ENCODE measurements at places on chromosomes 6 and 20.

DNA sequence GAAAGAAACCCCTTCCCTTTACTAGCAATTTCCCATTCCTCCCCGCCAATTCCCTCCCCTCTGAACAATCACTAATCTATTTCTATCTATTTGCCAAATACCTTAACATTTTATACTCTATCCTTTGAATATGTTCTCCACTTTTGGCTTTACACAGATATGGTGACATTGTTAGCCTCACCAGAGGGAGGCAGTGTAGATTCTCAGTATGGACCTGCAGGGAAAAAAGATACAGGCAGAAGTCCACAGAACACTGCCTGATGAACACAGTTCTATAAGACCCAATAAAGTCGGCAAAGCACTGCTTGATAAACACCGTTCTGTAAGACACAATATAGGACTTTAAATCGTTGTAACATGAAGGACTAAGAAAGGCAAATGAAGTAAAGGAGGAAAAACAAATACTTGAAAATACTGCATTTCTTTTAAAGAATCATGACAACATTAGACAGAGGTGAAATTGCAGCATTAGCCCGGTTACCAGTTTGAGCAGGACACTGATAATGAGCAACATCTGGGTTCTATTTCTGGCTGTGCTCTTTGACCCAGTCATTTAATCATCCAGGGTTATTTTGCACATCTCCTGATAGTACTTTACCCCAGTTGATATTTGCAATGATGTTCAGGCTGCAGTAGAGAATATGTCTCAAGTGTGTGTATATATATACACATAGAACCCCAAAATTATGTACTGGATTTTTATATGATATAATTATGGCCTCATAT lies 296.8 kb downstream of the UTRN start:
- peak; percentile 45 for DNase-seq

GRCh38 chr6:109118871-109119354 lies 23.6 kb downstream of the CEP57L1 start:
- no peak for DNase-seq

DNA sequence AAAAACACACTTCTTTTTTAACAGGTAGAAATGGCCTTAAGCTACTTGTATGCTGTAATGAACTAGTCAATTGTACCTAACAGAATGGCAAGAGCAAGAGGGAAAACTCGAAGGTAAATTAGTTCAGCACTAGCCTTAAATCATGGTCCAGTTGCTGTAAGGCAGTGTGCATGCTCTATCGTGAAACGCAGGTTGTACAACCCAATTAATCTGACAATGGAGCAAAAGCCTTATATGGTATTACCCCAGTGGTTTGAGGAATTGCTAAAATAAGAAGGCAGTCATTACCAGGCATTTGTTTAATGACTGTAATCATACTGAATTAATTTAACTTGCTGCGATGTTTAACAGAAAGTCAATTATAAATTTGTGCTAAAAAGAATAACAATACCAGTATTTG lies 69.3 kb upstream of the SOX4 start:
- no peak for DNase-seq

- no peak for DNase-seq
These were observed 614.0 kb upstream of the SYNCRIP start for GRCh38 chr6:86256615-86257187.

GRCh38 chr6:43575772-43576551 lies at the start of the genes POLH and XPO5:
Gene POLH (plus strand): TSS chr6:43576185. CDS start chr6:43582320, 6,135 bp downstream.
Gene XPO5 (minus strand): TSS chr6:43576038. CDS start chr6:43575864, 174 bp downstream.
- peak; percentile 93 for DNase-seq

DNA sequence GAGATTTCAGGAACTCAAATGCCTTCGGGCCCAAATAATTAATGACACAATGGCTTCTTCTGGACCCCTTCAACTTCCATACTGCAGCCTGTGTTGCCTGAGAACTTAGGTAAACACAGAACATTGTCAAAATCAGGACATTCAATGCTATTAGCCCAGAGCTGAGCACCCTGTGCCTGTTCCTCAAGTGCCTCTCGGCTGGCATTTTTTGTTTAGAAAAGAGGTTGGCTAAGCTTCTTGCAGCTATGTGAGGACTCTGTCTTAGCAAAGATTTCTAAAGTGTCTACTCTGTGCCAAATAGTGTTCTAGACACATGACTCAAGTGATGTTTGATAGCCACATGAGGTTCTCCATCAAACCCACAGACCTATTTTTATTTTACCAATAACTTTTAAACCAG lies 289.3 kb upstream of the ARID1B start:
- DNase-seq, result no peak

DNA sequence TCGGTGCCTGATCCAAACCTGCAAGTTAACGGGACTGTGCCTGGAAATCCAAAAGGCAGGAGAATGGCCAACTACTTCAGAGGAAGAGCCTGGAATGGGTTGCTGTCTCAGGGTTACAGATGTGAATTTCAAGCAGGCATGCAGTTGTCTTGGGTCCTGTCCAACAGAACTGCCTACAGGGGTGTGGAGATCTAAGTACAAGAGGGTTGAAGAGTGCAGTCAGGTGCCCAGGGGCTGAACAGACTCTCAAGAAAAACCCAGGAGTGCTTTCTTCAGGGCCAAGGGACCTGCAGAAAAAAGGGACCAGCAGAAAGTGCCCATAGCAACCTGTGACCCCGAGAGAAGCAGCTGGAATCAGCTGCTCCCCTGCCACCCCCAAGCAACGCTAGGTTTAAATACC lies 71.0 kb downstream of the PREP start:
- DNase-seq, result no peak

DNA sequence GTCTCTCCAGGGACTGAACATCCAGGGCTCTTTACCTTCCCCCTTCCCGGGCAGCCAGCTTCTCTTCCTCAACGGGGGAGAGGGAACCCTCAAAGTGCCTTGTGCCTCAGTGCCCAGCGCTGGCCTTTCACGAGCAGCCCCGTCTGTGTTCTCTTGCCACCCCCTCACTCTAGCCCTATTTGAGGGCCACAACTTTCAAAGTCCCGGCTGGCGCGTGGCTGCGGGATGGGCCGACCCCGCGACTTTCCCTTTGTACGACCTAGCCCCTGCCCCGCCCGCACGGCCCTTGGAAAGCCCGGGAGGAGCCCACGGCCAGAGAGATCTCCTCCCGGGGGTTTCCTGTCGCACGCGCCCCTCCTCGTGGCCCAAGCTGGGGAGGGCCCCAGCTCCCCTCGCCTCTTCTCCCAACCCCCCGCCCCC lies 559 bp downstream of the SCRT2 start:
- no peak for DNase-seq
